Eye (tissue), 1 donor: ENCODE measurements at places on chromosomes 4 and X.

GRCh38 chrX:71618303-71618721 is at the start of gene CXCR3:
CXCR3 (minus strand) TSS chrX:71618511; CDS start chrX:71618449, 62 bp downstream.
- no peak for DNase-seq

GRCh38 chrX:118047446-118048186 is 69.0 kb downstream of the KLHL13 start:
- DNase-seq = no peak

DNA sequence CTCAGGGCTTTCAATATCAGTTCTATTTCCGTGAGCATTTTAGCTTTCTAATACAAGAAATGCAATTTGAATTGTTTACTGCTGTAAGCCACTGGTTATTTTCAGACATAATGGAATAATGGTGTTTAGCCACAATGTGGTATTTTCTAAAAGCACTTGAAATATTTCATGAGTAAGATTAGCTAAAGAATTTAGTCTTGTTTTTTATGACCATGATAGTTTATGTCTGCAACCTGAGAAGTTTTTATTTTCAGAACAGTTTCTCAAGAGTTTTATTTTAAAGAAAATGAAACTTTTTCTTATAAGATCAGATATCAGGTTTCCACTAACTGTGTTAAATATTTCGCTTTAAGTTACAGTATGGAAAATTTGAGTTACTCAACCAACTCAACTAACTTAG is 60.2 kb downstream of the SLIT2 start:
- DNase-seq = no peak

- DNase-seq = no peak
These were observed 55.0 kb upstream of the SCML1 start for GRCh38 chrX:17682259-17682658.

DNA sequence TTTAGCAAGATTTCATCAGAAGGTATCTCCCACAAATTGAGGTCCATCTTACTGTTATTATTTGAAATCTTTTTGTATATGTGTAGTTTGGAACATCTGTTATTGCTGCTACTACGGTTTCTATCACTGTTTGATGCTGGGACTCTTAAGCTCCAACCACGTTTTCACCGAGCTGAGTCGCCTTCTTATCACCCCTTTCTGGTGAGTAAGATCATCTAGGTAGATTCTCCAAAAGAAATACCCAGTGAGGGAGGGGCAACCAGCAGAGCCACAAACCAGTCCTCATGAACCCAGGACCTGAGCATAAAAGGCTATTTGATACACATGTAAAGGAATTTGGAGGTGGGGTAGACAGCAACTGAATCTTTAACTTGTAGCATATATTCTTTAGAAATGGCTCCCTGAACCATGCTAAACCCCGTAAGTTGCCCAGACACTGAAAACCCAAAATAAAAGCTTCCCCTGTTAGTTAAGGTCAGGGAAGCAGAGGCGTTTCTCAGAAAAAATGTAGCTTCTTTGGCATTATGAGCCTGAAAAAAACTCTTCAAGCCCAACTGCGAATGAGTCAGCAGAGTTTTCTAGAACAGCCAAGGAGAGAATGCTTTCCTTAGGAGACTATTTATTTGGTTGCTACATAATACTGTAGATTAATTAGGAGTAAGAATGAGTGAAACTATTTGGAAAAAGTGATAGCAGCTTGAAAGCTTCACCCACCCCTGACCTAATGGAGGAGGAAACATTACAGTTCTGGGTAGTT is 53.8 kb upstream of the ATXN3L start:
- no peak for DNase-seq

- DNase-seq = no peak
These were observed 30.2 kb downstream of the SMIM14 start for GRCh38 chr4:39608451-39608850.

DNA sequence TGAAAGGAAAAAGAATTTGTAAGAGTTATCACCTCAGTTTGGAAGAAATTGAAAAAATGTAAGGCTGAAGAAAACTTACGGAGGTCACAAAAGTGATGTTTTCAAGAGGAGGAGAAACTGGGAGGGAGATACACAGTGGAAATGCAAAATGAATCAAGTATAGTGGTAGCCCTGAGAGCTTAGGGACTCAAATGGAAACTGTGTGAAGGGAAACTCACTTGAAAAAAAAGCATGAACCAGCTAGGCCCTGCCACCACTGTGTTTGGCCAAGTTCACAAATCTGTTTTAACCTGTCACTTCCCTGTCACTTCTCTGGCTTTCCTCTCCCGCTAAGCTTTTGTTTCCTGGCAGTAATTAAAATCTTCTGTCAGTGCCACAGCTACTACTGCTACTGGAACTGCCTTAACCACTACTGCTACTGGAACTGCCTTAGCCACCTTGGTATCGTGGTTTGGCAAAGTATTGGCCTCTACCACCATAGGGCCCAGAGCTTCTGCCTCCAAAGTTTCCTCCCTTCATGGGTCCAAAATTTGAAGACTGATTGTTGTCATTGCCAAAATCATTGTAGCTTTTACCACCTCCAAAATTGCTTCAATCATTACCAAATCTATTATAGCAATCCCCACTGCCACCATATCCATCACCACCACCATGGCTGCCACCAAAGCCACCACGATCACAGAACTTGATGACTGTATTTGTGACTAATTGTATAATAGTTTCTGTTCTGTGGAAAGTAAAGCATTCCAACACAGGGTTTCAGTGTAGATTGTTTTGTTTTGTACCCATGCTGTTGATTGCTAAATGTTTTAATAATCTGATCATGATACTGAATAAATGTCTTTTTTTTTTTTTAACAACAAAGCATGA is 41.5 kb downstream of the SMARCA5 start:
- DNase-seq = no peak

- no peak for DNase-seq
These were observed 435.4 kb upstream of the TENM3 start for GRCh38 chr4:181807771-181808170.

DNA sequence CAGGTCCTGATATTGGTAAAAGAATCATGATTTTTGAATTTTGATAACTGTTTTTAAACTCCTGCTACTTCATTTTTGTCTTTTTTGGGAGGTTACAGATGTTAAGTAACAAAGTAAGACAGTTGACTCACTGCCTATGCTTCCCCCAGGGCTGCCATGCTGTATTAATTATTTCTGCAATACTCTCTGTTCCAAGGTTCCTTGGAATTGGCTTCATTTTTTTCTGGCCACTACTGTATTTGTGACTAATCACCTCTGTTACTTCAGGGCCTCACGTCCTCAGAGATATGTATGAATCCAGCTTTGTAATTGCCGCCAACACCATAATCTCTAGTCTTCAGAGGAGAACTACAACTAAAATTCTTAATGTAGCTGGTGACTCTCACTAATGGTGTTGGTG is 1729.3 kb downstream of the C4orf33 start:
- no peak for DNase-seq

- DNase-seq = no peak
These were observed 241.9 kb downstream of the SLC39A8 start for GRCh38 chr4:102103368-102103767.

GRCh38 chrX:20129547-20129946 is 12.1 kb downstream of the EIF1AX start:
- no peak for DNase-seq

DNA sequence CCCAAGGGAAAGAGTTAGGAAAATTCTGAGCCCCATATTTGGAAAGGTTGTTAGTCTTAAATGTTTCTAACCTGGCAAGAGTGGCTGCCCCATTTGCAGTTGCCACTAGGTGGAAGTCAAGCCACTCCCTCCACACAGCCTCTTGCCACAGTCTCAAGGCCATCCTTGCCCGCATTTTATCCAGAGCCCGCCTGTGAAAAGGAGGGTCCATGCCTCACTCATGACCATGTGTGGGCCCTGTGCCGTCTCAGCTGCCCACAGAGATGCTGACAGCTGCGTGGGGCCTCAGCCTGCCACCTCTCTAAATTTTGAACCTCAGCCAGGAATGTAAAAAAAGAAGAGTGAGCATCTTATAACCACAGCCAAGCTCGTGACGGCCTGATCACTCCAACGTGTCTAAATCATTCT is 201.5 kb upstream of the FAM241A start:
- DNase-seq = peak; percentile 50

DNA sequence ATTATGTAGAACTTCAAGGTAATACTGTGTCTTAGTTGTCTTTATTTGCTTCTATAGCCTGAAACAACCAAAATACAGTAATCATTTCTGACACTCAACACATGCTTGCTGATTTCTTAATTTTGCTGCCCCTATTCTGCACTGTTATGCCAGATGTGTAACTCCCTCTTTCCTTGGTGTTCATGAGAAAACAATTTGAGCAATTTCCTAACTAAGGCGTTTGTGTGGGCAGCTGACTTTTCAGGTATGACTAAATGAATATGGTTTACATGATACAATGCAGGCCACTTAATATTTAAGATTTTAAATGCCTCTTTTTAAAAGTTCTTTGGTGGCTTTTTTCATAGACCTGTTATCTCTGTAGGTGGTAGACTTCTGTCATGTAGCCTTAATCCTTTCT is 46.1 kb upstream of the CENPE start:
- no peak for DNase-seq

- no peak for DNase-seq
These were observed 434.1 kb downstream of the INPP4B start for GRCh38 chr4:142411993-142412392.

- DNase-seq = no peak
These were observed 54.5 kb downstream of the RHOH start for GRCh38 chr4:40251366-40251765.

DNA sequence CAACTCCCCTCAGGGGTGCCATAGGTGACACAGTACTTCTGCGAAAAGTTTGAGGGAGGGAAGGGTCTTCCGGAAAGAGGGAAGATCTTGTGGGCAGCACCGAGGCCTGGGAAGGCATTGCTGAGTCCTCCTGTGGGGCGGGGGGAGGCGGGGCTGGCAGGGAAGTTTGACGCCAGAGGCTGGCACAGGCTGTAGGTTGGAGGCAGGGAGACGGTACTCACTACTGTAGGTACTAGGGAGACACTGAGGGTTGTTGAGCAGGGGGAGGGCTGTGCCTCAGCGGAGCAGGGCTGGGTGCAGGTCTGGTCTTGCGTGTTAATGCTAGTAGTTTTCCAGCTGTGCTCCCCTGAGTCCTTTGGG is 23.3 kb upstream of the PSAPL1 start:
- no peak for DNase-seq

DNA sequence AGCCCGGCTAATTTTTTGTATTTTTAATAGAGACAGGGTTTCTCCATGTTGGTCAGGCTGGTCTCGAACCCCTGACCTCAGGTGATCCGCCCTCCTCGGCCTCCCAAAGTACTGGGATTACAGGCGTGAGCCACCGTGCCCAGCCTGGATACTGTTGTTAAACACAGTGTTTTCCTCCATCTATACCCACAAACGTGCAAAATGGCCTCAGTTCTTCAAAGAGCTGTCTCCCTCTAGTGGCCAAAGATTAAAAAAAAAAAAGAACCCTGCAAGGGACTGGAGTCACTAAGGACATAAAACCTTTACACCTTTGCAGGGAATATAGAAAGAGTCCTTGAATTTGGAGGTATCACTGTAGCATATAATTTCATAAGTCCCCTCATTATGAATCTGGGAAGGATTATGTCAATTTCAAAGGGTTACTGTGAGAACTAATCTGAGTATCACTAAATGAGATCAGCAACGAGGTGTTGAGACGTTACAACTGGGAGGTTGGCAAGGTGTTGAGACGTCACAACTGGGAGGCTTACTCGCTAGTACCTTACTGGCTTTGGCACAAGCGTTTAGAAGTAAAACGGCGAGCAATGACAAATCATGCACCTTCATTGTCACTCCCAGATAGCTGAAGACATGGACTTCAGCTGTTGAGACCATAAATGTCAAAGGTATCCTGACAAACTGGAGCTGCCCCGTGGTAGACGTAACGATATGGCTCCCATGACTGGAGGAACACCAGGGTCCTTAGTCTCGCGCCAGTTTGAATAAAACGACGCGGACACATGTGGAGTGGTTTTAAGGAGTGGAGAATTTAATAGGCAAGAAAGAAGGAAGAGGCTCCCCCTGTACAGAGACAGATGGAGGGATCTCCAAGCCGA is 33.4 kb upstream of the ENPP6 start:
- DNase-seq = peak; percentile 78

DNA sequence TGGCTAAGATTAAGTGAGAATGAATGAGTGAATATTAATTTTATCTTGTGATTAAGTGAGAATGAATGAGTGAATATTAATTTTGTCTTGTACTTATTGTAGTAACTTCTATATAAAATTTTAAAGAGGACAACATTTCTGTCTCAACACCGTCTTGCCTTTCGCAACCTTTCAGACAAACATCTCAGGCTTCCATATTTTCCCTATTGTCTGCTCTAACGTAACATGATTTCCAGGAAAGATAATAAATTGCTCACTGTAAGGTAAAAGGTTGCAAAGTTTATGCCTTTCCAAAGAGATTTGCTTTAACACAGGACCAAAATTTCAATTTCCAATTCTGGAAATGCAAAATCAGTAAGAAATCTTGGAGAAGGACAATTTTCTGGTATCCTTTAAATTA is 41.7 kb upstream of the SLC39A8 start:
- DNase-seq = no peak

DNA sequence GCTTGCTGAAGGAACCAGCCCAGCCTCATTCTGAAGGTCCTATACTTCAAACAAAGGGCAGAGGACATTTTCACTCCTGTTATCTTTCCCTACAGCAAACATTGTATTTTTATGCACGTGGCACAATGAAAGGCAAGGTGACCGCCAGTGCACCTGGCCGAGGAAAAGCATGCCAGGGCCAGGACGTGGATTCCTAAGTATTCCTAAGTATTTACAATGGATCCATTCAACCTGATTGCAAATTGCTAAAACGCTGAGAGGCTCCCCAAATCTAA is 127.9 kb upstream of the FTHL17 start:
- DNase-seq = no peak
